ENCODE measurements at places on chromosomes 2 and 18. TPM values are rescaled to one million over a fixed set of nuclear protein-coding genes. Genes with fewer than 3 reads are reported as not detected.

RAPH1 gene
- total RNA-seq, result 16.5 TPM

PDE11A gene
- total RNA-seq, result not detected

HOXD13 gene
- total RNA-seq, result not detected

NEB gene
- 0.94 TPM for total RNA-seq

LRP1B gene
- 0.12 TPM for total RNA-seq

CCNT2 gene
- 20.2 TPM for total RNA-seq

DES gene
- total RNA-seq, result 0.15 TPM

CHAC2 gene
- total RNA-seq, result 2.2 TPM

TYMS gene
- total RNA-seq, result 14.7 TPM
